Activated CD4-positive, alpha-beta memory T cell treated with anti-CD3 and anti-CD28 coated beads, Interleukin-2, amount 10 ng/mL, durations not matched to agents 7 days and 5 days (primary cell): ENCODE measurements at places on chromosomes 5 and 9. TPM values are rescaled to one million over a fixed set of nuclear protein-coding genes. Genes with fewer than 3 reads are reported as not detected.

UCK1 gene
- 23.8 TPM for total RNA-seq

ARL14EPL gene
- not detected for total RNA-seq

DNA sequence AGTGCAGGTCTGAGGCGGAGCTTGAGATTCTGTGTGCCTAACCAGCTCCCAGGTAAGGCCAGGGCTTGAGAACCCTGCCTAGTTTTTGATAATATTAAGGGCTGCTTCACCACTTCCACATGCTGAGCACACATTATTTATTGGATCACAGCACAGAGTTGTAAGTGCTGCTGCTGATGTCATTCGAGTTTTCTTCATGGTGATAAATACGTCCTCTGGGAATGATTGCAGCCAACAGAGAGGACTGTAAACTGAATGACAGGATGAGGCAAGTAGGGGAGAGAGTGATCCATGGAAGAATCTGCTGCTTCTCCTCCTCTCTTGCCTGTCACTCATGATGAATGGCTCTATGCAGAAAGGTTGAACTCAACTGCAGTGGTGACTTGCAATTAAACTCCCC, 77.9 kb upstream of the VPS13A start:
- H3K27ac ChIP-seq, result no peak overlapping the region
- H3K4me3 ChIP-seq, result no peak overlapping the region
- peaks cover 5% of the 10 kb centered on the region for H3K27me3 ChIP-seq

GRCh38 chr9:23255346-23255745, 570.7 kb downstream of the ELAVL2 start:
- H3K27me3 ChIP-seq, result no peaks in the 10 kb centered on the region
- no peak for DNase-seq
- H3K27ac ChIP-seq, result no peak overlapping the region
- H3K4me1 ChIP-seq, result no peaks in the 10 kb centered on the region
- H3K4me3 ChIP-seq, result no peak overlapping the region
- no peaks in the 10 kb centered on the region for H3K36me3 ChIP-seq

GRCh38 chr9:38424918-38425317, 664 bp upstream of the IGFBPL1 start:
- no peak overlapping the region for H3K4me3 ChIP-seq
- DNase-seq, result no peak
- H3K36me3 ChIP-seq, result no peaks in the 10 kb centered on the region
- H3K4me1 ChIP-seq, result peaks cover 6% of the 10 kb centered on the region
- H3K27ac ChIP-seq, result no peak overlapping the region

DNA sequence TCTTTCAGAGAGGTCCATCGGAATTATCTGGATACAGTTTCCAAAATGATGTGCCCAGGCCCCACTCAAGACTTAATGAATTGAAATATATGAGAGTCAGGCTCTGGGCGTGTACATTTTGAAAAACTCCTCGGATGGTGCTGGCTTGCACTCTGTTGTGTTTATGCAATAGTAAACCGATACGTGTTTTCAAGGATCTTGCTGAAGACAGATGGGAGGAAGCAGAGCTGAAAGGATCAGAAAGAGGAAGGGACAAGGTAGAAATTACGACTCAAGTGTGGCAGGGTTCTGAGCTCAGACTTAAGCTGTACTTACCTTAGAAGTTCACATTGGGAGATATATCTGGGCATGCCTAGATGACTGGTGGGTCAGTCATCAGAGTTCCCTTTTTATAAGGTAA, 13.7 kb upstream of the STOM start:
- DNase-seq, result no peak
- H3K27me3 ChIP-seq, result peaks cover 11% of the 10 kb centered on the region
- H3K4me1 ChIP-seq, result no peaks in the 10 kb centered on the region
- H3K27ac ChIP-seq, result no peak overlapping the region
- no peaks in the 10 kb centered on the region for H3K36me3 ChIP-seq
- H3K4me3 ChIP-seq, result no peak overlapping the region

GRCh38 chr5:41286165-41286564, 72.8 kb upstream of the C6 start:
- no peak for DNase-seq
- no peaks in the 10 kb centered on the region for H3K36me3 ChIP-seq
- H3K4me3 ChIP-seq, result no peak overlapping the region
- no peaks in the 10 kb centered on the region for H3K27me3 ChIP-seq
